HT1080 (cell line): ENCODE measurements at places on chromosomes 5 and 9. TPM values are rescaled to one million over a fixed set of nuclear protein-coding genes. Genes with fewer than 3 reads are reported as not detected.

GRCh38 chr5:67004730-67005350 lies 191.8 kb downstream of the CD180 start:
- no peak for DNase-seq

Gene UGT3A1
- total RNA-seq: not detected in 2 replicates

Gene SCGB3A2
- not detected in 2 replicates for total RNA-seq

- no peak for DNase-seq
Observed at GRCh38 chr5:173686950-173687349, 70.5 kb upstream of the BOD1 start.

- DNase-seq: peak; percentile 49
Observed at GRCh38 chr9:17135295-17136160, 688 bp downstream of the CNTLN start.

Gene SMIM32
- total RNA-seq: not detected in 2 replicates

Gene TPPP
- 0.18 and 0.37 TPM in 2 replicates for total RNA-seq

Gene IFNA21
- not detected in 2 replicates for total RNA-seq

GRCh38 chr9:24416136-24416535 lies 129.6 kb downstream of the IZUMO3 start:
- no peak for DNase-seq

DNA sequence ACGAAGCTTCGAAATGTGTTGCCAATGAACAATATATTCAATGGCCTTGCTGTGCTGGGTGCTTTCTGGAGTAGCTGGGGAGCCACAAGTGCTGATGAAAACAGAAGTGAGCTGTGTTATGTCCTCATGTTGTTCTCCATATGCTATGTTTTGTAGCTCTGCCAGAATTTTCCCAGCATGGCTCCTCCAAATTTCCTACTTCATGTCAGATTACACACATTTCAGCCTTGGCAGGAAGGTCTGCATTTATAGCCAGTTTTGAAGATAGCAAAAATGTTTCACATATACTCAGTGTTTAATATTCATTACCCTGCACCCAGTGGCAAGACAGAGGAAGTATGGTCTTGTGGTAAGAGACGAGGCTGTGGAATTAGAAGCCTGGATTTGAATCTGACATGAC lies 22.6 kb upstream of the NMUR2 start:
- DNase-seq: no peak

GRCh38 chr9:107218829-107219485 lies 64.1 kb upstream of the RAD23B start:
- DNase-seq: no peak

GRCh38 chr5:149693021-149693420 lies 37.1 kb upstream of the PPARGC1B start:
- no peak for DNase-seq

Gene CDH18
- 0.31 and 0.37 TPM in 2 replicates for total RNA-seq

Gene CCL27
- total RNA-seq: 0.26 TPM in 1 of 2 replicates, not detected in the other

Gene ERBIN
- total RNA-seq: 36.9 and 39.7 TPM in 2 replicates

Gene SPINK7
- total RNA-seq: not detected in 2 replicates

- no peak for DNase-seq
Observed at GRCh38 chr5:78792345-78793055, 143.9 kb upstream of the LHFPL2 start.

GRCh38 chr5:40841068-40841805 lies at the start of gene CARD6:
Gene CARD6, plus strand, starts transcription at chr5:40841367. Its CDS starts 16 bp downstream, at chr5:40841383.
- peak; percentile 44 for DNase-seq

DNA sequence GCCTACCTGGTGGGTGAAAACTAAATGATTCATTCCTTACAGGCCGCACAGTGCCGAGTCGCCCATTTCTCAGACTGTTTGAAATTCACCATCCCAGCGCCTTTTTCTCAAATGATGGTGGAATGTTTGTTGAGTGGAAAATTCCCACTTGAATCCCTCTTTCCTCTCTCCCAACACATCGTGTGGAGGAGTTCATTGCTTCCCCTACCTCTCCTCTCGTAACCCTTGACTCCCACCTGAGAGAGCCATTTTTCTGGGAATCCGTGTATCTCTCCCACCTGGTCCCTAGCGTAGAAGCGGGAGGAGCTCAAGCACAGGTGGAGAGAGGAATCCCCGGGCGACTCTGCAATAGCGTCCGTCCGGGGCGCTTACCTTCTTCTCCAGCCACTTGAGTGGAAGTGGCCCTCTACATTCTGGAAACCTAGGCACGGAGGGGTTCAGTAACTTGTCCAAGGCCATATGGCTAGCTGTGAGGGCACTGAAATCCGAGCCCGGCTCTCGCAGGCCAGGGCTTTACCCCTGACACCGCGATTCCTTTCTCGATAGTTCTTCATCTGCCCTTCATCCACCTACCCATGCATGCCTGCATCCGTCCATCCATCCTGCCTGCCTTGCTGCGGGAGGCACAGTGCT lies 683 bp downstream of the OSMR start:
- peak; percentile 32 for DNase-seq

Gene IL7R
- total RNA-seq: 12.2 and 13.9 TPM in 2 replicates

- no peak for DNase-seq
Observed at GRCh38 chr9:3446313-3446712, 79.5 kb downstream of the RFX3 start.

Gene DPH7
- total RNA-seq: 44.7 and 50.7 TPM in 2 replicates

DNA sequence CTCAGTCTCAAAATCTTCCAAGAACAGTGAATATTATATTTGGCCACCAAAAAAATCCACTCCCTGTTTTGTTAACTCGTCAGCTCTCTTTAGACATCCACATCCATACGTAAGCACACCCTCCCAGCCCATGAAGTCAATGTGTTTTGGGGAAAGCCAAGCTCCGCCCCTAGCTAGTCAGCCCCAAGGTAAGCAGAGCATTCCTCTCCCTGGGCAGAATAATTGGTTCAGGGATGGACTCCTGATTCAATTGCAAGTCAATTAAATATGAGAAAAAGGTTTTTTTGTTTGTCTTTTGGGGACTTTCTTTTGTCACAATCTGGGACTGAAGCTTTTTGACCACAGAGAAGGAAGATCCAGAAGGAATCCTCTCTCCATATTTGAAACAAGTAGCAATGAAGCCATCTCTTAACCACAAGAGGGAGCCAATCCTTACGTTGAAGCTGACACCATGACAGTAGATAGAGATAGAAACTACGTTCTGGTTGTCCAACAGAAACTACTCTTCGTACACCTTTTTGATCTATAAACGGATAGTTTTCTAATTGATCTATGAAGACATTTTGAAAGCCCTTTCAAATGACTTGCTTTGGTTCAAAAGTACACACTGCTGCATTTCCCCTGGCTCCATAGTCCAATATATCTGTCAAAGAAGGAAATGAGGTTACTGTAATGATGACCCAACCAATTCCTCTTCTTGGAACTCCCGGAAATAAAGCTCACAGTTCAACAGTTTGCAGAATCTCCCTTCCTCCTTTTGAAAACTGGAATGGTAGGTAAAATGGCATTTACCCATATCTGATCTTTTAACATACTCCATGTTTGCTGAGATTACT lies 166.4 kb downstream of the TLE1 start:
- DNase-seq: peak; percentile 55

Gene TAF11L10
- not detected in 2 replicates for total RNA-seq

Gene PPP1R26
- total RNA-seq: 31.9 and 36.2 TPM in 2 replicates

DNA sequence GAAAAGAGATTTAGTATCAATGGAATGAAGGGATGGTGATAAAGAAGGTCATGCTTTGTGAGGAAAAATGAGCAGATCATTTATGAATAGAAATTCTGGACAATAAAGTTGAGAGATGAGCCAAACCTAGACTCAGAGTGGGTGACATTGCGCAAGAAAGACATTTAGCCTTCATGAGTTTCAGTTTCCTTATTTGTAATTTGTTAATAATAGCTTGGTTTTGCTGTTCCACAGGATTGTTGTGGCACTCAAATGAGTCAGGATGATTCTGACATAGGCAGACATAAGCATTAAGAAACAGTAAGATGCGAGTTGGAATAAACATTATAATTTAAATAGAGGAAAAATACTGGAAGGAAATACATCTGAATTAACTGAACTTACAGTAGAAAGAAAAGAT lies 34.8 kb downstream of the ITGA2 start:
- peak; percentile 59 for DNase-seq

Gene CCL28
- 0.11 TPM in 1 of 2 replicates, not detected in the other for total RNA-seq

DNA sequence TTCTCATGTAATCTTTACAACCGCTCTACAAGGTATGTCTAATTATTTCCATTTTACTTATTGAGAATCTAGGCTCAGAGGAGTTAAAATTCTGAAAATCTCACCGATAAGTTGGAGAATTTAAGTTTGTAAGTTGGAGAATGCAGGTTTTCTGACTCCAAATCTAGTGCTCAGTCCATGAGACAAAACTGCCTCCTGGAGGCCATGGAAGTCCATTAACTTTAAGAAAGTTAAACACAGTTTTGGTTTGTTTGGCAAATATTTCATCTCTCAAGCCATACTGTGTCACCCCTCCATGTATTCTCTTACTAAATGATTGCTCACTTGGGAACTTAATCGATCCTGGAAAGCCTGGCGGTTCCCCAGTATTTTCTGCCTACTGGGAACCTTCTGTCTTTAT lies 52.6 kb downstream of the INIP start:
- no peak for DNase-seq

GRCh38 chr5:136103118-136103517 lies 29.5 kb upstream of the SMAD5 start:
- no peak for DNase-seq

Gene IL4
- total RNA-seq: not detected in 2 replicates

Gene MZB1
- total RNA-seq: not detected in 2 replicates
